ENCODE measurements at places on chromosomes 12 and 14.

- DNase-seq = no peak
Measured at GRCh38 chr12:101200145-101200544, 9.9 kb downstream of the SLC5A8 start.

DNA sequence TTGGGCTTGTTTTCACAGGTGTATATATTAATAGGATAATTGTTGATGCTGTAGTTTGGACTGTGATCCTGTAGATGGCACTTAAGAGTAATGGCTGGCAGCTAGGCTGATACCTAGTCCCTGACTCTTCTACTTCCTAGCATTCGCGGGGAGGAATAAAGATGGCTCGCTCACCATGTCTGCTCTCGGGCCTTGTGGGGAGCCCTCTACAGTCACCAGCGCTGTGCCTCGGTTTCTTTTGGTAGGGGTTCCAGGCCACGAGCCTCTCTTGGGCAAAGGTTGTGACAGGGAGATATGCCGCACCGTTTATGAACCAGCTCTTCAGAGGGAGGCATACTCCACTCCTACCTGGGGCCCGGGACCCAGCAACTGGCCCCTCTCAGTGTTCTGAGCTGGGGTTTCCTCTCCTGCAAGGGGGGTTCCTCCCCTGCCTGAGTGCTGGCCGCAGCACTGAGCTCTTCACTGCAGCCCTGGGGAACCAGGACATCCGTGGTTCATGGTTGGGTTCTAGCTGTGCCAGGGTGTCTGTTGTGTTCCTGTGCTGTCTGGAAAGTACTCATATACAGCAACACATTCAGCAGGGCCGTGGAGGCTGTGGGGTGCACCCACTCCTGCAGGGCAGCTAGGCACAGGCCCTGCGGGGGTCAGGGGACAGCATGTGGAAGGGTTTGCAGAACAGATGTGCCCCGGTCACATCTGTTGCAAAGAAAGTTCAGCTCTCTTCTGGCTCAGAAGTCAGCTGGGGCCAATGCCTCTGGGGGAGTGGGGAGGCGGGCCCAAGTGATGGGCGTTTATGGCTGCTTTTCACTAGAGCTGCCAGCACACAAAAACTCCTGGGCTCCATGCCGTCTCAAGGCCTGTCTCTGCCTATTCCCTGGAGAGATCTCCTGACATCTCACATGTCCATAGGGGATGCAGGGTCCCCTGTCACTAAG, 147.9 kb downstream of the PPFIA2 start:
- DNase-seq = no peak

DNA sequence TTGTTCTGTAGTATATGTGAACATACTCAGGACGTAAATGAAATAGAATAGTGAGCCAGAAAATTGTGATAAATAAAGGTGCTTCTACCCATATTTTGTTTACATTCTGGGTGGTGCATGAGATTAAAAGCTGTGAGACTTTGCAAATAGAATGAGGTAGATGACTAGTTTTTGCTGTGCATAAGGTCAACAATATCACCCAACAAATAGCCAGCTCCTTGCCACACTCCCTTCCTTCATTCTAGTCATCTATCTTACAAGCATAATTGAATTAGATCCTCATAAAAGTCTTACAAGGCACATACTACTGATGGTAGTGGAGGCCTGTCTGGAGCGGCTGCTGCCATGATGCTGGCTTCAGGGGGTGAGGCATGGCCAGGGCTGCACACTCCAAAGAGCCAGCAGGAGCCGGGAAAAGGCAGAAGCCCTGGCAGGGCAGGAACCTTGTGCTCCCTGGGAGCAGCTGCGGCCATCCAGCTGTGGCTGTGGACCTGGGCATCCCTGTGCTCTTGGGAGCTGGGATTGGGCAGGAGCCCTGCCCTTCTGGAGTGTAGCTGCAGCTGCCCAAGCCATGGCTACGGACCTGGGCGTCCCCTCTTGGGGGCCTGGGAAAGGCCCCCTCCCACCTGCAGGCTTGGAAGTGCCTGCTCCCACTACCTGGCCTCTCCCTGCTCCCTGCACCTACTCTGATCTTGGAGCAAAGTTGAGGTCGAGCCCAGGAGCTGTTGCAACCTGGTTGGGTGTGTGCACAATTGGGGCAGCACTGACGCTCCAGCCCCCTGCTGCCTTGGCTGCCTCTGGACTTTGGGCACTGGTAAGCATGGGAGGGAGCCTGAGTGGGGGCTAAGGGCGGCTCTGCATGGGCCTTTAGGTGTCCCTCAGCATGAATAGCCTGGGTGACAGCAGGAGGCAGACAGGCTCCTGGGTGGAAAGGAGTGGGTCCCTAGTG, 112.8 kb downstream of the DACT1 start:
- DNase-seq = no peak

GRCh38 chr12:49366096-49366651, 1.1 kb upstream of the SPATS2 start:
- DNase-seq = no peak

DNA sequence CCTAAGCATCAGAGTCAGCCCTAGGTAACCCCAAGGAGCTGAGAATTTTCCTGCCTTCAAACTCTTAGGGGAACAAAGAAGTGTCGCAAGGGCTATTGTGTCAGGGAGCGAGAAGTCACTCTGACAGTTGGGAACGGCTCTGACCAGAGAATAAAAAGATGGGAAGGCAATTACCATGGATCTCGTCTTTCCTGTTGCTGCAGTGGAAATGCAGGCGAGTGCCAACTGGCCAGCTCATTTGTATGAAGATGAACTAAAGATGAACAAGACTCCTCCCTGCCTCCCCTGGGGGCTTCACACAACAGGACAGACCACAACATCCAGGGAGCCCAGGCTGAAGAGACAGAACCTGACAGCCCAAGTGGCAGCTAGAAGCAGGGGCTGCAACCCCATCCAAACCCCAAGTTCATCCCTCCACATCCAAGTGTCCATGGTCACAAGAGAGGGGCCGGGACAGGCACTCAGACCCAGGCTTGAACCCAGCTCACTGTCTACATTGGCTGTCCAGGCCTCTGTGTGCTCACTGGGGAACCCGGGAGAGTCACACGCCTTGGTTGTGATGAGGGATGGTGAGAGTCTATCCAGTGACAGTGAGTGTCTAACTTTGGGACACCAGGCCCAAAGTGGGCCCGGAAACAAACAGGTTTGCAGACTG, 322.4 kb downstream of the BCL11B start:
- no peak for DNase-seq

GRCh38 chr12:116299064-116299463, 21.6 kb upstream of the MED13L start:
- DNase-seq = no peak

DNA sequence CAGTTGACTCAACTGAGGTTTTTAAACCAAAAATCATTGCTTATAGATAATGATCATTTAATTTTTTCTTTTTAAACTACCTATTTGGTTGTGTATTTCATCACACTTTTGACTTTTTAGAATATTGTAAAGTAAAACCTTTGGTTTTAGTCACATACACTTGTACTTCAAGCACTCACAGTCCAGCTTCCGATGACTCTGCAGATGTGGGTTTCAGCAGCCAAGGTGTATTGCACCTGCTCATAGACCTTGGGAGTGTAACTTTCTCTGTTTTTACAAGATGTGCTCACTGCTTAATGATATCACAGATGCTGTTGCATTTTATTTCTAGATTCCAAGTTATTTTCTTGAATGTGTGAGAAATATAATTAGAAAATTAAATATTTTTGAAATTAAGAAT, 188.3 kb upstream of the SLC38A2 start:
- DNase-seq = no peak

- DNase-seq = no peak
Measured at GRCh38 chr14:32629236-32629635, 300.1 kb downstream of the AKAP6 start.

- no peak for DNase-seq
Measured at GRCh38 chr14:64707661-64708060, 3.4 kb downstream of the PLEKHG3 start.

- DNase-seq = no peak
Measured at GRCh38 chr12:75781532-75782046, 250.0 kb downstream of the PHLDA1 start.

DNA sequence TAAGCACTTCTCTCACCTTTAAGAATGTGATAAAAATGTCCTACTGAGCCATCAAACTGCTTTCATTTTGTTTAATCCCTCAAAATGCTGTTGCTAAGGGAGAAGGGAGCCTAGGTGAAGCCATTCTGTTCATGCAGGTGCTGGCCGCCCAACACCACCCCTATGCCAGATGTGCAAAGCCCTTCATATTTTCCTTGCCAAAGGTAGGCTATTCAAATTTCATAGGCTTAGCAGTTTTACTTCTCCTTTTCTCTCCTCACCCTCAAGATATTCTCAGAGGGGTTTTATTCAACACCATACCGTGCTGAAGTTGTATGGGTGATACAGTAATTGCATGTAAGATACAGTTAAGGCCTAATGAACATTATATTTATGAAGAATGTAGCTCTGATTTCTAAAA, 461.7 kb downstream of the GXYLT1 start:
- no peak for DNase-seq

DNA sequence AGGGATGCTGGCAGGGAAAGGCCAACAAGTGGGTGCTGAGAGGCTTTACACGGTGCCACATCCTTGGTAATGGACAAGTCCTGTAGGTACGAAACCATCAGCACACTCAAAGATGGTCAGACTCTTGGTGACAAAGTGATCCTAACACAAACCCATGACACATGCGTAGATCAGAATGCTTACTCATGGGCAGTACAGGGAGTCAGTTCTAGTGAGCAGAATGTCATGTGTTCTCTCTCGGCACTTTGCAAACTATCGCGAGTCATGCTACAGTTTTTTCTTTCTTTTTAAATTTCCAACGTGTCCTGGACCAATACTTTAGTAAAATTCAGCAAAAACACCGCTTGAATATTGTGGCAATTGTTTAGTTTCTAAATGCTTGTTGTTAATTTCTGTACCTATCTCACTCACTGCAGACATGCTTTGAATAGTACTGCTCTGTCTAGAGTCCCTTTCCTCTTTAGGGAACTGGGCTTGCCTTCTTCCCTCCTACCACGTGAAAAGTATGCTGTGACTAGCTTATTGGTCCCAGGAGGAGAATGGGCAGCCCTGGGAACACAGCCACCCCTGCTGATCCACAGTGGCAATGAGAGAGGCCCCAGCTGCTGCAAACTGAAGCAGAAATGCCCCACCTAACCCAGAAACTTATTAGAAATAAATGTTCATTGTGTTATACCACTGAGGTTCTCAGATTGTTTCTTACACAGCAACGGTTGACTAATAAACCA, 62.4 kb downstream of the UBR7 start:
- no peak for DNase-seq

DNA sequence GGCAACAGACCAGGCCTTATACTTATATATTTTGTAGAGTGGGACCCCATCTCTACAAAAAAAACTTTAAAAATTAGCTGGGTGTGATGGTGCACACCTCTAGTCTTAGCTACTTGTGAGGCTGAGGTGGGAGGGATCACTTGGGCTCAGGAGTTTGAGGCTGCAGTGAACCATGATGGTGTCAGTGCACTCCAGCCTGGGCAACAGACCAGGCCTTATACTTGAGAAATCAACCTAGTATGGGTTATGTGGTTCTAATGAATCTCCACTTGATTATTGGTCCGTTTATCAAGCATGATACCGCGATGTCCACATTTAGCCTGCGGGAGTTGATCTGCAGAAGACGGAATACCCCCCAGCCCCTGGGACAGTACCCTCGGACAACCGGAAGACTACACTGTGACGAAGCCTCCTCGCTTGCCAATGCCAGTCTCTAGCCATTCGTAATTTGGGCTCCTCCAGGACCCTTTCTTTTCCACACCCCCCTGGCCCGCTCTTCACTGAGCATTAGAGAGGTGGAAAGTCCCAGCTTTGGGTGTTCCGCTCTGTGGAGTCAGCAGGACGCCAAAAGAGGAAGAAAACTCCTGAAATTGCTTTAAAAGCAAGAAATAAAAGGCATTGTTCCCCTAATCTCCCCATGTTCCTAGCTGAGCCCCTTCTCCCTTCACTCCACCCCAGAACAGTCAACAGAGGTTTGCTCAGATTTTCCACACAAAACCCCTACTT, 19.4 kb downstream of the LTBP2 start:
- DNase-seq = no peak

Data from activated T-helper 1 cell treated with anti-CD3 and anti-CD28 coated beads, Interleukin-2, amount 50 U/mL, for 16 hours (primary cell).